ENCODE measurements at places on chromosomes 2 and 18.
A peak's percentile ranks its signal among the peaks of the same experiment; 100 is the strongest.

- DNase-seq = no peak
Measured at GRCh38 chr2:188570370-188570769, 278.7 kb downstream of the GULP1 start.

DNA sequence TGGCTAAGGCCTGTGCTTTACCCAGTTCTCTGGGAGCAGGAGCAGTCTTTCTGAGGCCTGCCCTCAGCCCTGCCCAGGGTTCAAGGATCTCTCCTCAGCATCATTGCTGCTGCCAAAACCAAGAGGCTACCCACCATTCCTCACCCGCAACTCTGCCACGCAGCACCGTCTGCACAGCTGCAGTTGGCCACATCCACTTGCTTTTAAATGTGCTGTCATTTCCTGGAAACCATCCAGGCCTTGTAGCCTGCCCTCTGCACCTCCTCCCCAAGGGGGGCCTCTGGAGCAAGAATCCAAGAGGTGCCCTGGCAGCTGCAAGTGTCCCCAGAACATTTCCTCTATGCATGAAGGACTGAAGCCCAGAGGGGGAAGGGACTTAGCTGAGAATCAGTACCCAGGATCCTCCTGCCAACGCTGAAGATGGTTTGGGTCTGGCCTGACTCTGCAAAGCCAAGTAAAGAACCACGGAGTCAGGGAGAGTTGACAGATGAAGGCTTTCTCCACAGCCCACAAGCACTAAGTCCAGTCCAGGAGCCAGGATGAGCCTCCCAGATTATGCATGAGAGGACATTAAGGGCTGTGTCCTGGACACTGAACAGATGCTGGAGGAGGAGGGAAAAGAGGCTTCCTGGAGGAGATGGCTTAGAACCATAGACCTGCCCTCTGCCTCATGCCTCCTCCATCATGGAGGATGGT, 14.9 kb downstream of the EMX1 start:
- DNase-seq = no peak

GRCh38 chr18:78920456-78921138, 59.0 kb upstream of the SALL3 start:
- peak; percentile 40 for DNase-seq

- DNase-seq = no peak
Measured at GRCh38 chr2:111982822-111983221, 72.2 kb upstream of the TMEM87B start.

GRCh38 chr2:127023504-127023903, 83.5 kb downstream of the BIN1 start:
- DNase-seq = no peak

DNA sequence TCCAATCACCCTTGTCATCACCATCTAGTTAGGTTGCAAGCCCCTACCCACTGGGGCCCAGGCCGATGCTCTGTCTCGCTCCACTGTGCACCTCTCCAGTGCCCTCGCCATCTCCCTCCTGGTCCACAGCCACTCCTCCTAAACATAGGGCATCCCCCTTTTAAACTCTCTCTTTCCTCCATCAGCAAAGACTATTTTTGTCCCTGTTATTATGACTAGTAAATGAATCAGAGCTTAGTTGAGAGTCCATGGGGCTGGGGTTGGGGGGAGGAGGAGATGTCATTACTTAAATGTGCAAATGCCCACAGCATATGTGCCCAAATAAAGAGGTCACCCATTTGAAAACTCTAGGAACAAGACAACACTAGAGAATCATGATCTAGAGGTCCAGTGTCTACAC, 167.4 kb downstream of the TRABD2A start:
- no peak for DNase-seq

- no peak for DNase-seq
Measured at GRCh38 chr18:77608807-77609206, 359.2 kb downstream of the GALR1 start.

- DNase-seq = no peak
Measured at GRCh38 chr2:30903326-30903725, 96.1 kb upstream of the CAPN13 start.

- no peak for DNase-seq
Measured at GRCh38 chr18:25420077-25420825, 68.3 kb upstream of the ZNF521 start.

- DNase-seq = no peak
Measured at GRCh38 chr2:43169099-43169945, 57.1 kb downstream of the ZFP36L2 start.

- DNase-seq = no peak
Measured at GRCh38 chr2:181324912-181325311, 132.3 kb upstream of the ITGA4 start.

DNA sequence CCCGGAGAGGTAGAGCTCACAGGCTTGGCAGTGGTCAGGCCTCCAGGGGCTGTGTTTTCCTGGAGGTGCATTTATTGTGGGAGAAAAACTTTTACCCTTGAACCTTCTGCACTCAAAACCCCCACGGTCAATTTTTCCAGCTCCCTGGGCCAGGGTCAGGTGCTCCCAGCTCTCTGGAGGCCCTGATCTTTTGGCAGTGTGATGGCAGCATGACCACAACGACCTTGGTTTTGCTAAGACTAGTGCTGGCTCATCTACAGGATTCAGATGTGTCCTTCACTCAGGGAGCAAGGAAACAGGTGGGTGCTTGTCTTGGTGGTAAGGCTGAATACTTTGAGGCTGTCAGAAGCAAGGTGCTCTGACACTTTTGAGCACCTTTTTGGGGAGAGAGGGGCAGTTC, 92.3 kb downstream of the CCDC93 start:
- no peak for DNase-seq

DNA sequence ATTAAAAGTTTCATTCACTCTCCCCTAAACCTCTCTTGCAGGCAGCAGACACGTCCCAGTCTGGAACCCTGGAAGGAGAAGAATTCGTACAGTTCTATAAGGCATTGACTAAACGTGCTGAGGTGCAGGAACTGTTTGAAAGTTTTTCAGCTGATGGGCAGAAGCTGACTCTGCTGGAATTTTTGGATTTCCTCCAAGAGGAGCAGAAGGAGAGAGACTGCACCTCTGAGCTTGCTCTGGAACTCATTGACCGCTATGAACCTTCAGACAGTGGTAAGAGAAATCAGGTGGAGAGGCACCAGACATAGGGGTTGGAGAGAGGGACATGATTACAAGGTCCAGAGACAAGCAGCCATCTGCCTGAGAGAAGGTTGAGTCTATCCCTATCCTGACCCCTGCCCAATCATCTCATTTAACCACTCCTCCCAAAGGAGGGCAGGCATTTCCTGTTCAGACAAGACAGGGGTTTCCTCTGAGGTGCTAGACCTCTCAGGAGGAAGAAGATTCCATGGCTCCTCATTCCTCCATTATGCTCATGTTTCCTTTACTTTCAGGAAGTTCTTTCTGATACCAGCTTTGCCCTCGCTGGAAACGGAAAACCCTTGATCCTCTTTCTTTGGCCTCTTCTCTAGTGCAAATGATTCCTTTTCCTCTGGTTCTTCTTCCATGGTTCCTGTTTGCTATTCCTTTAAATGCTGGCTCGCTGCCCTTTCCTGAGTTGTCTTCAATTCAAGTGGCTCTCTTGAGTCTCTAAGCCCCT, 15.1 kb downstream of the PLCD4 start:
- DNase-seq = no peak

- DNase-seq = no peak
Measured at GRCh38 chr2:212745359-212745758, 206.8 kb upstream of the ERBB4 start.

- no peak for DNase-seq
Measured at GRCh38 chr2:27174638-27175037, 25.8 kb downstream of the TCF23 start.

DNA sequence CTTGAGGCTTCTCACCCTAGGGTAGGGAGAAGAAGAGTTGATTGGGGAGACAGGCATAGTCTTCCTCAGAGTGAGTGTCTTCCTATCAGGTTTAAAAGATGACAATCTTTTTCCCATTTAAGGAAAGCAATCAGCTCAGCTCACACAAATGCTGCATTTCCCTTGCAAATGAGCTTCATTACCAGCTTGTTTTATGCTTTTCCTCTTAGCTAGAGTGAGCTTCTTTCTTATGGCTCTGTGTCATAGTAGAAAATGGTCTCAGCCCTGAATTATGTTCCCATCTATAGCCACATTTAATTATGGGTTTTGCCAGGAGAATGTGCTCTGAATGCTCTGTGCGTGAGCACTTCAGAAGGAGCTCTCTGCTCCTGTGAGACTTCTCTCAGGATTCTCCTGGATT, 112.8 kb upstream of the NCK2 start:
- no peak for DNase-seq

DNA sequence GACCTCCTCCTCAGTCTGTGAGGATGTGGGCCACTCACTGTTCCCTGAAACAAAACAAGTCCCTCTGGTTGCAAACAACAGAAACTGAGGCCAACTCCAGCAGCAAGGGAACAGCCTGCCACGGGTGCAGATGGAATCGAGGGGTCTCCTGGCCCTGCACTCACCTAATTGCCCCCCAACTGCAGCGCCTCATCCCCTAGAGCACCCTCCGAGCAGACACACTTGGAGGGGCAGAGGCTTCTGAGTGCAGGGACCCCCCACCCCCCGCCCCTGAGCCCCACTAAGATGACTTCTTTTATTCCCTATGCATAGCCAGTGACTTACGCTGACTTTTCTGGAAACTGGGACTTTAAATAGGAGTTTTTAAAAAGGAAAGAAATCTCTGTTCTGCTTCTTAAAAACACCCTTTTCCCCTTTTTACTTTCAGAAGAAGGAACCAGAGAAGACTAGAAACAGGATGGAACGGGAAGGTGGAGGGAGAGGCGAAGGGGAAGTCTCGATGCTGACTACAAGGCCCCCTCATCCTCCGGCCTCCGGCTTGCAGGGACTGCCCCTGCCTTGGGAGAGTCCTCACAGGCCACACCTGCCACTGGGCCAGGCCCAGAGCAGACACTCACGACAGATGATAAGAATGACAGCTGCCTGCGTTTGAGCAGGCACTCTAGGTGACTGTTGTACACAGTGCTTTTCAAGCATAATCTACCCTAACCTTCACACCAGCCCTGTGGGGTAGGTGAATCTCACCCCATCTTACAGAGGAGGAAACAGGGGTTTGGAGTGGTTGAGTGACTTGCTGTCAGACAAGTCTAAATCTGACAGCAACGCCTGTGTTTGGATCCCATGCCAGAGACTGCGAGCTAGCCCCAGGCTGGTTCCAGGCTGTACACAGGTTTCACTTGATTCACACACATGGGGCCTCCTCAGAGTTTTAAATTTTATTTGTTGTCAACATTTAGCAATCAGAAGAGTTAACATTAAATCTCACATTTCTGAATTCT, 28.2 kb upstream of the BIN1 start:
- DNase-seq = no peak

DNA sequence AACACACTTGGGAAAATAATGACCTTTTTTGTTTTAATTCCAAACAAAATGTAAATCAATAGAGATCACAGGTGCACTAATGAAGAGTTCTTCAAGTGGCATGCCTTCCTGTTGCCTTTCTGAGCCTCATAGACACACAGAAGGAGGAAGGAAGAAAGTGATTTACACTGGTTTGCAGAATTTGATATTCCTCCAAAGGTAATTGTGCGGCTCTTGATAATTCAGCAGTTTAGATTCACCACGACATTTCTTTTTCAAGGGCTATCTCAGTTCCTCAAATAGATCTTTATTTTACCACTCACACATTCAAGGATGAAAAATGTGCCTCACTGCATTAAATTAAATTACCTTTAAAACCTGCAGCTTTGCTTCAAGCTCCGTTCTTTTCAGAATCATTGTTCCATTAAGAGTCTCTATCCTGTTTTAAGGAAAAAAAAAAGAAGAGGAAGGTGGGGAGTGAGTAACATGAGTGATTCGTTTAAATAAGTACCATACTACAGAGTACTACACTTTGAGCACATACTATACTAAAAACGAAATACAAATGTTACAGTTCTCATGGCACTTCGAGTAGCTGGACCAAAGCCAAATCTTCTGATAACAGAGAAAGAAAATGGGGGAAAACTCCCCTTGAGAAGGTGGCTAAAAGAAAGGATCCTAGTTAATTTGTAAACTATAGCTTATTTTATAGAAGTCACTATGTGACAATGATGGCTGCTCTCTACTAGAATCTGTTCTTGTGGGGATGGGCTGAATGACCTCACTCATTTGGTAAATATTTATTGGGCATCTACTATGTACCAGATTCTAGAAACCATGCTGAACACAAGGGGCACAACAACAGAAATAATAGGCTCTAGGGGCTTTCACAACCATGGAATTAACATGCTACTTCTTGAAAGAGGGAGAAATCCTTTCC, 16.6 kb downstream of the CYTIP start:
- DNase-seq = no peak

GRCh38 chr2:129761569-129762021, 217.9 kb upstream of the RAB6C start:
- no peak for DNase-seq

DNA sequence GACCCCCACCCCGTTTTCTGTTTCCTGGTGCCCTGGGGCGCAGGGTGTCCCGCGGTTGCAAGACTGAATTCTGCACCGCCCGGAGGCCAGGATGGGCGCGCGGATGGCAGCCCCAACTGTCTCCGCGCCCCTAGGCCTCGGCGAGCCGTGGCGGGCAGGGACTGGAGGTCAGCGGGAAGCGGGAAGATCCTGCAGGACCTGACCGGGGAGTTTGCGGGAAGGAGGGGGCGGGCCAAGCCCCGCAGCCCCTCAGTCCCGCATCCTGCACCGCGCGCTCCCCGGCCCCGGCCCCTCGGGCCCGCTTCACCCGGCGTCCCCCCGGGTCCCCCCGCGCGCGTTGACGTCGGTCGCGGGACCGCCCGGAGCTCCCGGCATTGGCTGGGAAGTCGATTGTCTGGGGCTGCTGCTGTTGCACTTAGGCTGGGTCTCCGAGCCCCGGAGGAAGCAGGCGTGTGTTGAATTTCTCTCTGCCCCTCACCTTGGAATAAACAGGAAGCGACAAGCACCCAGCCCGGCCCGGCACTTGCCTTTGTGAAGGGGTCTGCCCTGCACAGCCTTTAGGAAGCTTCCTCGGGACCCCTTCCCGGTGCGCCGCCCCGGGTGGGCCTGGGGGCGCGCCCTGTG, at the start of gene LDLRAD4:
Gene LDLRAD4, plus strand, starts transcription at position 393 of the 624 bp plus-strand sequence.
- no peak for DNase-seq

- DNase-seq = no peak
Measured at GRCh38 chr18:9874728-9875127, 11.0 kb upstream of the TXNDC2 start.

Data from right renal pelvis (tissue), 4 donors.